ENCODE measurements at places on chromosomes 2 and 18.

GRCh38 chr2:69390001-69390400 lies 3.0 kb upstream of the GFPT1 start:
- no peak for DNase-seq

DNA sequence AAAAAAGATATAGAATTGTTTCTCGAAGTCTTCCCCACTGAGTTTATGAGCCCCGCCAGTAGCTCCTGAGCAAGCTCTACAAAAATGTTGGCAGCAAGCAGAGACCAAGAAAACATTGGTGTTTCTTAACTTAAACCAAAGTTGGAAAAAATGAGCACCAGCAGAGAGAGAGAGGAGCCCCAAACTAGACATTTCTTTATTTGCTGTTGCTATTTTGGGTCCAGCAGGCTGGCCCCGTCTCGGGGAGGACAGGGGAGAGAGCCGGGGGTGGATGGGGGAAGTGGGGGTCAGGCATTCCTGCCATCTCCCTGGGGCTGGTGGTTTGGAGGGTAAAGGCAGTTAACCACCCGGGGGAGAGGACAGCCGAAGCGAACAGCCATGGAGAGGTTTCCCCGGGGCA lies 113.0 kb downstream of the DYSF start:
- no peak for DNase-seq

DNA sequence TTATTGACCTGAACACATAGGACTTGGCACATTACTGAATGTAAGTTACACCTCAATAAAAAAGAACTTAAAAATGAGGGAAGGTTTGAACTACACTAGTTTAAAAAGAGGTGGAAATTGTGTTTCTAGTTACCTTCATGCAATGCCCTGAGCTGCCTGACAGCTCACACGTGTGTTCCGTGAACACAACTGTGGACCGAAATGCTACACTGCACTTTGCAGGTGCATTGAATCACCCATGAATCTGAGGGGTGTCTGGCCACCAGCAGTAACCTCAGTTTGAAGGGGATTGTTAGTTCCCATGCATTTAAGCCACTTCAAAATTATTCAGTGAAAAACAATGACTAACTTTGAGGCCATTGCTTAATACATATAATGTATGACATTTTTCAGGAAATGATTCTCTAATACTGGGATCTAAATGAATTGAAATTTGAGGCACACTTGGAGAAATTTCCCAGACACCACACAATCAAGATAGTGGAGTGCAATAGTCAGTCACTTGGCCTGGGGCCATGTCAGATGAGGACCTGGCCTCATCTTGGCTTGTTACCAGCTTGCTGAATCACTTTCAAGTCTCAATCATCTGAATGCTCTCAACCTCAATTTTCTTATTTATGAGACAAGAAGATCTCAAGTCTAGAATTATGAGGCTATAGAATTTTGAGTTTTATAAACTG lies 59.3 kb downstream of the MYL12B start:
- no peak for DNase-seq

DNA sequence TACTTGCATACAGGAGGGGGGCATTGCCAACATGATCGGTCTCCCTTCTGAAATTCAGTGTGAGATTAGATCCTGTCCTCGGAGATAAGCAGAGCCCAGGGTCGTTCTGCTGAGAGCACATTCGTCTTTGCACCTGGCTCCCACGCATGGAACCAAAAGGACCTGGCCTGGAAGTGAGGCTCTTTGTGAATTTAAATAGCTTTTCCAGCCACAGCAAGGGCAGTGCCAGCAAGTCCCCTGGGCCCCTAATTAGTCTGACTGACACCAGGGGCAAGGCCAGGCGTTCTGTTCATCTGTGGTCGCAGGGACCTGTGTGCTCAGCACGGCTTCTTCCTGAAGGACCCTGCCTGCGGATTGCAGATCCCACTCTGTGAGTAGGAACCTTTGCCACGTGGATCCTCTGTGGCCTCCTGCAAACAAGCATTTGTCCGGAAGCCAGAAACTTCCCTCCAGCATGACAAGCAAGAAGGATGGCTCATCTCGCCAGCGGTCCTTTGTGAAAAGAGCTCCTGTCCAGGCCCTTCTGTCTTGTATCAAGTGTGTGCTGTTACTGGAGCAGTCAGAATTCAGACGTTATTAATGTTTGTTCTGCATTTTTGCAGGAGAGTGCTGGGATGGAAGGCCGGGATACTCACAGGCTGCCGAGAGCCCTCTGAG lies 128.7 kb downstream of the TPO start:
- no peak for DNase-seq

DNA sequence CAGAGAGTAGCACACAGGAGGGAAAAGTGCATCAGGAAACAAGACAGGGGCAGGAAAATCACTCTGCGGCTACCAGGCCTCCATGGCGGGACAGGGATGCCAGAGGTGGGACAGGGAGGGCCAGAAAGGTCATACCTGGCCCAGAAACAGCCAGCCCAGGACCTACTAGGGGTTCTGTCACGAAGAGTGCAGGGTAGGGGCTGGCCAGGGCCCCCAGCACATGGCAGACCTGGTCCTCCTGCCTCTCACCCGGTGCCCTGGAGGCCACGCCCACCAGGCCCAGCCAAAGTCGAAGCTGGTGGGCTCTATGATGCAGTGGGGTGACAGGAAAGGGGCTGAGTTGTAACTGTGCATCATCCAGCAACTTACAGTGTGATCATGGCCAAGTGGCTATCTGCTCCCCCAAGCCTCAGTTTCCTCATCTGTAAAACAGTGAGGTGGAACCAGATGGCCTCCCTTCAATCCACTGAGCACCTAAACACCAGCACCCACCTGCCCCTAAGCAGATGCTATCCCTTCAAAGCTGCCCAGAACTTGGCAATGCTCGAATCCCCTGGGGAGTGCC lies 10.6 kb downstream of the CYP26B1 start:
- peak; percentile 26 for DNase-seq

DNA sequence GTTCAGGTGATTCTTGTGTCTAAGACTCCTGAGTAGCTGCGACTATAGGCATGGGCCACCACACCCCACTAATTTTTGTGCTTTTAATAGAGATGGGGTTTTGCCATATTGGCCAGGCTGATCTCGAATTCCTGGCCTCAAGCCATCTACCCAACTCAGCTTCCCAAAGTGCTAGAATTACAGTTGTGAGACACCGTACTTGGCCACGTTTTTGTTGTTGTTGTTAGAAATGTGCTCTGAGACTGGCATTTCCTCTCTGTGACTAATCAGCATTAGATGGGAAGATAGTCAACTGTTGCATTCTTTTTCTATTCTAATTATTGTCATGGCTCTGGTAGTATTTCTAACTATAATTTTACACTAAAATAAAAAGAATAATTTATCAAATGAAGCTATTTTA lies 191.7 kb downstream of the CAMKMT start:
- no peak for DNase-seq

DNA sequence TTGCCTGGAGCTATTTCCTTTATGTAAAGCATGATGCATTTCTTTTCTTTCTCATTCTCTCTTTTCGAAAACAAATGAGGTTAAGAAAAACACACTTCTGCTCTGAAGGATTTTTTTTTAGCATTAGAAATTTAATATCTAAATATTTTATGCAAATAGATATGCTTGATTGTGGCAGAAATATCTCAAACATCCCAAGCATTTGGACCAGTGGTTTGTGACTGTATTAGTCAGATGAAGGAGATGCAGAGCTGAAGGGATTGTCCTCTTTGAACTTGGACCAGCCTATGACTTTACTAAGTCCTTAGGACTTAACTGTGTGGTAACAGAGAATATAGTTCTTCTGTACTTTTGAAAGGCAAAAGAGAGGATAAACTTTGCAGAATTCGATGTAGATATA lies 335.9 kb upstream of the NT5C1B start:
- DNase-seq, result no peak

DNA sequence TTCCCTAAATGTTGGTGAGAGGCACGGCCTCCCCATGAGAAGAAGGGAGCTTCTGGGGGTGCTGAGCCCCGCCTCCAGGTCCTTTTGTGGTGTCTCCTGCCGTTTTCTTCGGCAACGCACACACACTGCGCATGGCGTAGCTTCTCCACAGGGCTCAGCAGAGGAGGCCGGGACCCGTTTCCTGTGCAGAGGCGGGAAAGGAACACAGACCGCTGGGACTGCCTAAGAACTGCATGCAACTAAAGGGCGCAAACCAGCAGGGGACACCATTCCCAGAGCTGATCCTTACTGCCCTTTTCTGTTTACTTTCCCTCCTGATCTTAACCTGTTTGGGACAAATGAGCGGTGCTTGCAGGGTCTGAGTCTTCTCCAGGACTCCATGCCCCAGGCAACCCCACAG lies 90.3 kb upstream of the CAPN13 start:
- DNase-seq, result no peak

GRCh38 chr2:48183991-48184390 lies 277.7 kb upstream of the FBXO11 start:
- DNase-seq, result no peak

GRCh38 chr2:221981912-221982470 lies 316.8 kb downstream of the PAX3 start:
- DNase-seq, result no peak

GRCh38 chr2:28628506-28628905 lies 123.1 kb upstream of the PPP1CB start:
- no peak for DNase-seq

- no peak for DNase-seq
These were observed 233.2 kb upstream of the TCF4 start for GRCh38 chr18:55821219-55821618.

GRCh38 chr2:10884574-10884975 lies 27.2 kb upstream of the KCNF1 start:
- no peak for DNase-seq

- DNase-seq, result no peak
These were observed 30.5 kb downstream of the ZEB2 start for GRCh38 chr2:144489315-144489916.

DNA sequence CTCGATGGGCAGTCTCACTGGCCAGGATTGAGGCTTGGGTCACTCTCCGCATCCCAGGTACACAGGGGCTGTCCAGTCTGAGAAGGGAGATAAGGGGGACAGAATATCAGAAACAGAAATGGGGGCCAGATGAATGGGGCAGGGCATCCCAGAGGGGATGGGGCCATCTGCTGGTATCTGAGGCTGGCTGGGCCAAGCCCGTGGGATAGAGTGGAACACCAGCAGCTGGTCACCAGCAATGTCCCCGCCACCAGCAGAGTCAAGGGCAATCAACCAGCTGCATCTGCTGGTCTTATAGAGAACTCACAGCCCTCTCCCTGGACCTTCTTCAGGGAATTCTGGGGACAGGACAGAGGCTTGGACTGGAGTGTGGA lies 128.8 kb upstream of the HAAO start:
- no peak for DNase-seq

DNA sequence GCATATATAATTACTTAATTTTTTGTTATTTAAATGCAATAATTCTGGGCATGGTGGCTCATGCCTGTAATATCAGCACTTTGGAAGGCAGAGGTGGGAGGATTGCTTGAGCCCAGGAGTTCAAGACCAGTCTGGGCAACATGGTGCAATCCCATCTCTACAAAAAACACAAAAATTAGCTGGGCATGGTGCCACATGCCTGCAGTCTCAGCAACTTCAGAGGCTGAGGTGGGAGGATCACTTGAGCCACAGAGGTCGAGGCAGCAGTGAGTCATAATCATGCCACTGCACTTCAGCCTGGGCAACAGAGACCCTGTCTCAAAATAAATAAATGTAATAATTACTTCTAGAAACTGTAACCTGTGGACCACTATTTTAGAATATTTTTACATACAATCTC lies 21.5 kb upstream of the TMEM87B start:
- DNase-seq, result no peak

DNA sequence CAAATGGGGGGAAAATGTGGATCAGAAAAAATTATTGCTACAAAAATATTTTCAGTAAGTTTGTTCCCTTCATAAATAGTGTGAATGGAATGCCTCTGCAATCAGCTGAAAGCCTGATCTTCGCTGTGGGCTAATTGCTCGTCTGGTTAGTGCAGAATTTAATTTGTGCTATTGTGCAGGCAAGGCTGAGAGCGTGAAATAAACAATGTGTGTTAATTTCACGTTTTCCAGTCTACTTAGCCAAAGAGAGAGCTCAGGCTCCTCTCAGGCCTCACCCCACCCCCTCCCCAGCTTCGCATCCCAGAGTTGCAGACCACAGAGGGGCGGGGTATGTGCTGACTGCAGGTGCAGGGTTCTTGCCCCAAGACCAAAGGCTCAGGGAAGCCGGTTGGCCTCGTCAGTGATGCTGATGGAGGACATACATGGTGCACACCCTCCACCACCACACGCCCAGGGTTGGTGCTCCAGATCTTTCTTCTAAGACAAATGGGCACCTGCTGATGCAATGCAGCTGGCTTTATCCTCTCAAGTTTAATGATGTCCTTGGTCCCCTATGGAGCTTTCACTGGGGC lies 302.6 kb upstream of the SLC14A2 start:
- no peak for DNase-seq

GRCh38 chr2:166282154-166282553 lies 93.6 kb downstream of the SCN9A start:
- DNase-seq, result no peak

DNA sequence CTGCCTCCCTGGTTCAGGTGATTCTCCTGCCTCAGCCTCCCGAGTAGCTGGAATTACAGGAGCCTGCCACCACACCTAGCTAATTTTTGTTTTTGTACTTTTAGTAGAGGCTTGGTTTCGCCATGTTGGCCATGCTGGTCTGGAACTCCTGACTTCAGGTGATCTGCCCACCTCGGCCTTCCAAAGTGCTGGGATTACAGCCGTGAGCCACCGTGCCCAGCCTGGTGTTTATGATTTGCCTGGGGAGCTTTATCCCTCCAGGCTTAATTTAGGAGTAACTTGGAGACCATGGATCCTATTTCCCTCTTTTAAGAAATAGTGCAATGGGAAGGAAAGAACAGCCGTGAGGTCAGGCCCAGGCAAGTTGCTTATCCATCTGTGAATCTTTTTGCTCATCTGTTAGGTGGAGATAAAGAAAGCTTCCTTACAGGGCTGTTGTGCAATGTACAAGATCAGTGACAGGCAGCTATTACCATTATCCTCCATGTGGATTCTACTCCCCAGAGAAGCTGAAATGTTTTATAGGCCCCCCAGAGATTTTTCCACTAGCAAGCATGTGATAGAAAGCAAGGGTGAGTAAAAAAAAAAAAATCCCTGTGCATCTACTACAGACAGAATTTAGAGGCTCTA lies 104.9 kb upstream of the MGAT5 start:
- no peak for DNase-seq

- no peak for DNase-seq
These were observed 153.1 kb upstream of the ARL4C start for GRCh38 chr2:234649951-234650350.

DNA sequence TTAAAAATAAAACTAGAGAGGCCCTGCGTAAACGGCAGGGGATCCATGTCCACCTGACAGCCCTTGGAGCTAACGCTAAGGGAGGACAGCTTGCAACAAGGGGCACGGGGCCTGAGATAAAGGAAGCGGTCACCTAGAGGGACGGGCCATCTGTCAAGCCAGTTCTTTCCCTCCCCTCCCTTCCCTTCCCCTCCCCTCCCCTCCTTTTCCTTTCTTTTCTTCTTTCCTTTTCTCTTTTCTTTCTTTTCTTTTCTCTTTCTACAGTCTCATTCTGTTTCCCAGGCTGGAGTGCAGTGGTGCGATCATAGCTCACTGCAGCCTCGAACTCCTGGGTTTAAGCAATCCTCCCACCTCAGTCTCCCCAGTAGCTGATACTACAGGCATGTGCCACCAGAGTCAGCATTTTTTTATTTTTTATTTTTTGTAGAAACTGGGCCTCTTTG lies 34.5 kb upstream of the CTAGE1 start:
- no peak for DNase-seq

- DNase-seq, result no peak
These were observed 4.9 kb downstream of the ZNF513 start for GRCh38 chr2:27375513-27376099.

- no peak for DNase-seq
These were observed 37.1 kb downstream of the TEX51 start for GRCh38 chr2:126935774-126936173.
